OCI-LY7 (cell line): ENCODE measurements at places on chromosomes 16 and 17. TPM values are rescaled to one million over a fixed set of nuclear protein-coding genes. Genes with fewer than 3 reads are reported as not detected.

DNA sequence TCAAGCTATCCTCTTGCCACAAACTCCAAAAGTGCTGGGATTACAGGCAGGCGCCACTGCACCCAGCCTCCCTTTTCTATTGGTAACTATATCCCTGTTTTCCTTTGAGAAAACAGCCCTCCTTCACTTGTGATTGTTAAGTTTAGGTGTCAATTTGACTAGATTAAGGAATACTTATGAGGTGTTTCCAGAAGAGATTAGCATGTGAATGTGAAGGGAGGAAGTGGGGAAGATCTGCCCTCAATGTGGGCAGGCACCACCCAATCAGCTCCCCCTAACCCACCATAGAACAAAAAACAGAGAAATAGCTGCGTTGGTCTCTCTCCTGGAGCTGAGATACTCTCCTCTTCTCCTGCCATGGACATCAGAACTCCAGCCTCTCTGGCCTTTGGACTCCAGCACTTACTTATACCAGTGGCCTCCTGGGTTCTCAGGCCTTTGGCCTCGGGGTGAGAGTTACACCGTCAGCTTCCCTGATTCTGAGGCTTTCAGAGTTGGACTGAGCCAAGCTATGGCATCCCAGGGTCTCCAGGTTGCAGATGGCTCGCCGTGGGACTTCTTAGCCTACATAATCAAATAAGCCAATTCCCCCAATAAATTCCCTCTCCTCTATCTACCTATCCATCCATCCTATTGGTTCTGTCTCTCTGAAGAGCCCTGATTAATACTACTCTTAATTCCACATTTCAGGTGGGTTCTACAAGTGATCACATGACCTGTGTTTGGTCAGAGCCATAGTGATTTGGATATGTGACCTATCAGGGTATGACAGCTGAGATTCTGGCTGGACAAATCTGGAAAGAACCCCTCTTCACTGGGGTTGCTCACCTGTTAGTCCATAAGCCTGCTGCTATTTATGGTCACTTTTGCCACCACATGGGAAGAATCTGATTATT lies 12.0 kb upstream of the STAT3 start:
- no peak for DNase-seq

DNA sequence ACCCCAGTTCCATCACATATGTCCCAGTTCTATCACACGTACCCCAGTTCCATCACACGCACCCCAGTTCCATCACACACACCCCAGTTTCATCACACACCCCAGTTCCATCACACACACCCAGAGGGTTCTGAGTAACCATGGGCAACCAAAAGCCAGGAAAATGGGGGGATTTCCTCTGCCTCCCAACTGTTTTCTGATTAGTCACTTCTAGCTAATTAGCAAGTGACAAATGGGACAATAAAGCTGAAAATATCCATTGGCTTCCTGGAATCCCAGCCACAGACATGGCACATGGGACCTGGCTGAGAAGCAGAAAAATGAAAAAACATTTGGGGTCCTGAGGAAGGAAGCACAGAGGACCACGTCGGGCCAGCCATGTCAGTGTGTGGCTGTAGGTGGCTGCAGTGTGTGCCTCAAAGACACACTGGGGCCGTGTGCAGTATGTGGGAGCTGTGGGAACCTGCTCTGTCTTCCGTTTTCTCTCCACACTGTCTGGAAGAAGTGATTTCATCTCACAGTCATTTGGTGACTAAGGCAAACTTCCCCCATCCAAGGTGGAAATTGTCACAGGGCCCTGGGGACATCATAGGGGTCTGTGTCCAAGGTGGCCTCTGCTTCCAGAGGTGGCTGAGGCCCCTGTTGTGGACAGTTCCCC lies 106.7 kb downstream of the CMIP start:
- no peak for DNase-seq

DNA sequence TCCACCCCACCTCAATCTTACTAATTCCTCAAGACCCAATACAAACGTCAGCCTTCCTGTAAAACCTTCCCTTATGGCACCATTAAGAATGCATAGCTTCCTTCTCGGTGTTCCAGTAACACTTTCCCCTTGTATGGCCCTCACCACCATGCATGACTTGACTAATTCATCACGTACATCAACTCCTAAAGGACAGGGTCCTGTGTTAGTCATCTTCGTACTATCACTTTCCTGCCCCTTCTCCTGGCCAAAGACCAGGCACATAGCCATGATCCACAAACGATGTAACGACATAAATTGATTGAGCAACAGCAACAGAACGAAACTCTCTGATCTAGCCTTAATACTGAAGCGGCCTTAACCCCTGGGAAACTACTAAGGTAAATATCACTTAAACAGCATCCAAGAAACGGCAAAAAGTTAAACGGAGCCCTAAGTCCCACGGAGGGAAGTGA lies 612 bp downstream of the PSMD12 start:
- peak; percentile 41 for DNase-seq

- DNase-seq: no peak
Observed at GRCh38 chr17:28885951-28886350, 11.6 kb downstream of the FLOT2 start.

SPATA22 gene
- total RNA-seq: not detected in 2 replicates

CCDC200 gene
- not detected in 2 replicates for total RNA-seq

DNA sequence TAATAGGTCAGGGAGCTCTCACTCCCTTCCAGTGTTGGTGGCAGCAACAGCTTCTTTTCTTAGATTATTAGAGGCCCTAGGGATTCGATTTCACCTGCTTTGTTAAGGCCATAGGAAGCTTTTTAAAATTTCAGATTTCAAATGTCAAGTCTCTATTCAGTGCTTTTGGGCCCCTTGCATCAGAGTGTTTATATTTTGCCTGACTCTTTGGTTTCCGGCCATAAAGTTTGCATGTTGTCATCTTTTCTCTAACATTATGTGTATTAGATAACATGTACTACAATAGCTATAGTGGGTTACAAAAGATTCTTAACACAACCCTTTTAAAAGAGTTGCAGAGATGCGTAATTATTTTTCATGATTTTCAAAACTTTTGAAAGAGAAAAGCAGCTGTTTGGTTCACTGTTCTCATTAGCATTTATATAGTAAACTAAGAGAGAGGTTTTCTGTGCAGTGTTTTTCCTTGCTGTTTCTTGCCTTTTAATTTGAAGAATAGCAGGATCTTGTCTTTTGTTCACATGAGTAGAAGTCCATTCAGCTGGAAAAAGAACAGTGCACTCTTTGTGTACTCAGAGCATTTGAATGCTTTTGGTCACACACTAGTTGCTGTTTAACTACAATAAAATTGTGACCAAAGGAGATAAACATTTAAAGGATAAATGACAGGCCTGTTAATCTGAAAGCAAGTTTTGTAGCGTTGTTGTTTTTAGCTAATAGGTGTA lies 52.5 kb downstream of the FTO start:
- no peak for DNase-seq

- no peak for DNase-seq
Observed at GRCh38 chr17:8628172-8628571, 2.4 kb downstream of the MYH10 start.

CCL8 gene
- not detected in 2 replicates for total RNA-seq

- peak; percentile 65 for DNase-seq
Observed at GRCh38 chr17:81494626-81495377, 17.8 kb downstream of the ACTG1 start.

DNA sequence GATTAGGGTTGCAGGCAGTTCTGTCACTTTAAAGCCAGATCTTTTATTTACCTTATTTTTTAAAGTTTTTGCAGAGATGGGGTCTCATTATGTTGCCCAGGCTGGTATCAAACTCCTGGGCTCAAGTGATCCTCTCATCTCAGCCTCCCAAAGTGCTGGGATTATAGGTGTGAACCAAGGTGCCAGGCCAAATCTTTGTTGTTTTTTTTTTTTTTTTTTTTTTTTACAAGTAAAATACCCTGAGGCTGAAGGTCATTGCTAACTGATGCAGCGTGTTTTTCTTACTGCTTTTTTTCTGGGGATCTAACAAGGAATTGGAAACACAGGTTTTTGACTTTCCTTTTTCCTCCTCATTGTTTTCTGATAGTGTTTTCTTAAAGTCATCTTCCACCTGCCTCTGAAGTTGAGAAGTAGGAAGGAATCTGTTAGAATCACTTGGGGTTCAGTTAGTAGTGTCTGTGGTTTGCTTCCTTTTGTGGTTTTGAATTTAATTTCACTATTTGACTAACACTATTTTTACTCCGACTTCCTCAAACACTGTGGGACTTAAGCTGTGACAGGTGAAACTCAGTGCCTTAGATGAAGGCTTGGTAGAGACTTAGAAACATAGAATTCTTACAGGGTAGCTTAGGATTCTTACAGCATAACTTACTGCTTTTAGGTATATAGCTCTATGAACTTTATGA lies 22.2 kb downstream of the CLTC start:
- peak; percentile 88 for DNase-seq

TGFB1I1 gene
- 0.38 TPM in 1 of 2 replicates, not detected in the other for total RNA-seq

KRTAP2-2 gene
- total RNA-seq: not detected in 2 replicates

GRCh38 chr17:17675925-17676534 lies 5.2 kb upstream of the RAI1 start:
- DNase-seq: peak; percentile 86

USP43 gene
- total RNA-seq: 1.2 and 1.3 TPM in 2 replicates

- DNase-seq: no peak
Observed at GRCh38 chr17:69744512-69745070, 330.1 kb downstream of the MAP2K6 start.

GCGR gene
- not detected in 2 replicates for total RNA-seq

- peak; percentile 83 for DNase-seq
Observed at GRCh38 chr16:24070851-24071250, 185.3 kb upstream of the CACNG3 start.

DNA sequence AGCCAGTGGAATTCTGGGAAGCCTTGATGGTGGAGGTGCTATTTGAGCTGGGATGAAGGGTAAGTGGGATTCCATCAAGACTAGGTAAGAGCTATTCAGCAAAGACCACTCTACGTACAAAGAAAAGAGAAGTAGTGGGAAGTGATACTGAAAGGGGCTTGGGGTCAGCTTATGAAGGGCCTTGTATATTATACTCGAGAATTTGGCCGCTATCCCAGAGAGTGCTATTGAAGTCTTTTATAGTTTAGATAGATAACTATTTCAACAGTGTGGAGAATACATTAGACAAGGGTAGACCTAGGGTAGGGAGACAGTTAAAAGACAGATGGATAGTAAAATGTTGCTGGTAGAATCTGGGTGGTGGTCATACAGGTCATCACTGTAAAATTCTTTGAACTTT lies 10.3 kb downstream of the DNAH2 start:
- DNase-seq: no peak

TPSD1 gene
- total RNA-seq: not detected in 2 replicates

- DNase-seq: peak; percentile 63
Observed at GRCh38 chr16:81837312-81837751, 58.2 kb downstream of the PLCG2 start.

IGF2BP1 gene
- 46.4 and 53.8 TPM in 2 replicates for total RNA-seq

DNA sequence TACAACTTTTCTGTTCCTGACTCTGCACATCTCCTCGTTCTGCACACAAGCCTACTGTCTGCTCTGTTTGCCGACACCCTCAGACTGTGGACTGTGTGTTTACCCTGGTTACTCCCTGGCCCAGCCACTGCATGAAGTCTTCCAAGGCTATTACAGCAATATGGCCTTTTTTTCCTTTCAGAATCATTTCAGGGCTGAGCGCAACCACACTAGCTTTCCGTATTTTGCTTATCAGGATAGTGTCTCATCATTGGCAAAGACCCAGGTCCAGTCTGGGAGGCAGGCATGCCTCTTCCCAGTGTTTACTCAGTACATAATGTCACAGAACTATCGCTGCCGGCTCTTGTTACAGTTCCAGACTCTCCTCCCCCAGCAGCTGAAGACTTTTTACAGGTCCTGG lies 10.1 kb downstream of the DNAH9 start:
- DNase-seq: no peak

IKZF3 gene
- 125 and 134 TPM in 2 replicates for total RNA-seq

GPATCH8 gene
- 59.1 and 61.1 TPM in 2 replicates for total RNA-seq

TEN1 gene
- 18.2 and 22.5 TPM in 2 replicates for total RNA-seq

CCL4 gene
- total RNA-seq: not detected in 2 replicates

DNA sequence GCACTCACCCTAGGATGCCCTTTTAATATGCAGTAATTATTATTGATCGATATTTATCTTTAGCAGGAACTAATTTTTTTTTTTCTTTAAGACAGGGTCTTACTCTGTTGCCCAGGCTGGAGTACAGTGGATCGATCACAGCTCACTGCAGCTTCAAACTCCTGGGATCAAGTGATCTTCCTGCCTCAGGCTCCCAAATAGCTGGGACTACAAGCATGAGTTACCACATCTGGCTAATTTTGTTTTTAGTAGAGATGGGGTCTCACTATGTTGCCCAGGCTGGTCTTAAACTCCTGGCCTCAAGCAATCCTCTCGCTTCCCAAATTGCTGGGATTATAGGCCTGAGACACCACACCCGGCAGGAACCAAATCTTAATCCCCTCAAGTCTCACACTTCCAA lies 29.3 kb downstream of the KIAA0753 start:
- no peak for DNase-seq

KCNG4 gene
- total RNA-seq: not detected in 2 replicates

DNA sequence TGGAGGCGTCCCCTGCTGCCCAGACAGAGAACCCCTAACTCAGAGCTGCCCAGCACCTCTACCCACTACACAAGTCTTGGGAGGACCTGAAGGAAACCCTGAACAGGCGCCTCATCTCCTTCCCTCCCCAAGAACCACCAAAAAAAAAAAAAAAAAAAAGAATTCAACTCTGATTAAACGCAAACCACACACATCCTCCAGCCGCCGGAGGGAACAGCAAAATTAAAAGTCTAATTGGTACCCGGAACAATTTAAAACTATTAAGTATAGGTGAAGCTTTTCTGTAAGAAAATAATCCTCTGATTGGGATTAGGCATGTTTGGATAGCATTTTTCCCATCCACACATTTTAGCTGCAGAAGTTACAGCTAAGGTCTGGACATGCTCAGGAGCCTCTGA lies 202.7 kb downstream of the ZNF423 start:
- no peak for DNase-seq

RHBDL1 gene
- total RNA-seq: 3.6 and 4.2 TPM in 2 replicates

UBE2O gene
- 71.0 and 79.6 TPM in 2 replicates for total RNA-seq

DNA sequence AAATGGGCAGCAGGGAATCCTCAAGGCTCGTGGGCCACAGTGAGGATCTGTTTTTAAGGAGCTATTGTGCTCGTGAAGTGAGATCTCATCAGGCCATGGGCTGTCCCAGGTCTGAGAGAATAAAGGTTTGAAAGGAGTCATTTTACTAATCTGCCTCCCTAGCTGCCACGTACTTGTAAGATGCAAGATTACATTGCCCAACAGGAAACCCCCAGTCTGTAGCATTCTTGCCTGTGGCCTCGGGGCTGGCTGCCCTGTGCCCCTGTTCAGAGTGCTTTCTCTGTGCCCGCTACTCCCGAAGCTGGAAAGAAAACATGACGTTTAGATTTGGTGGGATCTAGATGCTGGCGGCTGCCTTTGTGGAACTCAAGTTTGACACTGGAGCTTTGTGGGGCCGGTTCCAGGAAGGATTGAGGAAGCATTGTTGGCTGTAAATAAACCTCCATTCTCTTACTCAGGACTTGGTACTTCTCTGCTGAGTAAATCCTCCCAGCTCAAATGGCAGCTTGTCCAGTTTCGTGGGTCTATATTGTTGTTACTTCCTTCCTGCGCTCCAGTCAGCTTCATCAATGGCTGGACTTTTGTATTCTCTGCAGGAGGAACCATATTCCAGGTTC lies 21.2 kb downstream of the SAP30BP start:
- peak; percentile 50 for DNase-seq

CCDC137 gene
- 61.1 and 61.4 TPM in 2 replicates for total RNA-seq

CA7 gene
- total RNA-seq: not detected in 2 replicates

GRCh38 chr17:40063901-40064531 lies 1.3 kb downstream of the THRA start:
- DNase-seq: no peak
